Non-pigmented ciliary epithelial cell (primary cell): ENCODE measurements at places on chromosomes 7 and 10.

- DNase-seq, result no peak
Observed at GRCh38 chr10:61065051-61065450, 121.1 kb upstream of the RHOBTB1 start.

DNA sequence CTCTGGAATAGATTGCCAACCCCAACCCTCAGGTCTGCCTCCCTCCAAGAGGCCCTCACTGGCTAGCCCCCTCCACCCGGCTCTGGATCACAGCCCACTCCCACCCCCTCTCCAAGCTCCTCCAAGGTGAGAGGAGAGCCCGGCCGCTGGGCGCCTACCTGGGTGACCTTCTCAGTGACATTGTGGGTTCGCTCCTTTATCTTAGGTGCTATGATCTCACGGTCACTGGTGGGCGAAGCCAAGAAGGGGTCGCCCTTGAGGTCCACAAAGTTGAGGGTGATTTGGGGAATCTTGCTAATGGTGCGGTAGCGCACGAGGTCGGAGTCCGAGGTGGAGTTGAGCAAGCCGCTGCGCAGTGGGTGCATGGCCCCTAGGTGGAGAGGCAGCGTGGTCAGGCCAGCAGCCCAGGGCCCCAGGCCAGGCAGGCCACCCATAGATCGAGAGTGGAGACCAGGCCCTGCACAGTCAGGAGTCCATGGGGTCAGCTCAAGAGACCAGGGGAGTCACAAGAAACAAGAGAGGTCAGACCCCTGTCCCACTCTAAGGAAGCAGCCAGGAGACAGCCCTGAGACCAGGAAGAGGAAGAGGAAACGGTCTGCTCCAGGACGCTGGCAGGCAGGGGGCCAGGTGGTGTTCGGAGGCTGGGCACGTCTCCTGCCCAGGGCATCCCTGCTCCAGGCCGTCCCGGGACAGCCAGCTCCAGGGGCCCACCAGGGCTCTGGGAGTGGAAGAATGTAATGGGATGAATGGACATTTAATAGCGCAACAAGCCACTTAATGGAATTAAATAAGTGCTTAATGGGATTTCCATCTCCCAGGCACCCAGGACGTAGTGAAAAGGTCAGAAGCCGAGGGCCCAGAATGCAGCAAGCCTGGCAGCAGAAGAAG is 20.7 kb downstream of the KCNH2 start:
- no peak for DNase-seq

DNA sequence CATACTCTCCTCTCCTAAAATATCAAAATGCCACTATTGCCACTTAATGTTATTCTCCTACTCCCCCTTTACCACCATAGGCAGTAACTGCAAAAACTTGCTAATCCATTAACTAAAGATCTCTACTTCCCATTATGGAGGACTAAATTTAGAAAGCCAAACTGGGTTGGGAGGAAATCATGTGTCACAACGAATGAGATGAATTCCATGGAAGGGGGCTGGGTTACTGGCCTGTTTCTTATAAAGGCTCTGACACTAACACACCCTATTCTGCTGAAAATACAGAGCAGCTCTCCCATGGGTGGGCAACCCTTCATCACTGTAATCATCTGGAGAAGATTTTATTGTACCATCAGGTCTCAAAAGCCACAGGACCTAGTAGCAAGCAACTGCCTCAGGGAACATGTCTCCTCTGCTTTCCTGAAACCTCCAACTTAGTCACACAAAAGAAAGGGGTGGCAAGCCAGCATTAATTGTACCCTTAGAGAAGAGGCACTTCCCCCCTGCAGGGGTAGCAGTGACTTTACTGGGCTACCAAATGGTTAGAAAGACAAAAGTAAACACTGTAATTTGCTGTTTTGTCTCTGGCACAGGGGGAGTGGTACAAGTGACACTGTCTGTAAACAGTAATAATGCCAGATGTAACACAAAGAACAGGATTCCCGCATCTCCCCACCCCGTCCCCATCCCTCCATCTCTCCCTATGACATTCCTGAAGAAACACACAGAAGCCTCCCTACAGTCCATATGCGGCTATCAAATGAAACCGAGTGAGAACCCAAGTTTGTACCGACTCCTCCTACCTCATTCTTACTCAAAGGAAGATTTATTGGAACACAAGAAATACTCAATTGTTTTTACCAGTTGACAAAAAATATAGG is 81.6 kb downstream of the ARMH3 start:
- no peak for DNase-seq

DNA sequence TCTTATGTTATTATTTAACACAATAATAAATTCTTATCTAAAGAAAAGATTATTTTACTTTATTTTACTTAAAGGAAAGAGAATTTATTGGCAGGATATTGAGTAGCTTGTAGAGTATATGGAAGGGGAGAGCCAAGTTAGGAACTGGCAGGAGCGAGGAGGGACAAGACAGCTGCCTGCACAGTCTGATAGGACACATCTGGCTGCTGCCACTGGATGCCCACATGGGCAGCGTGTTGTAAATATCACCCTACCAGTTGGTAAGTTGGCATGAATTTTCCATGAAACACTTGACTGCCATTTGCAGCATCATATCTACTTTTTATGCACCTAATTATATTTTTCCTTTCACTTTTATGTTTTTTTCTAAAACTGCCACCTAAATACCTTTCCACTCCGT is 19.6 kb downstream of the SRI start:
- DNase-seq, result no peak
